OCI-LY7 (cell line): ENCODE measurements at places on chromosomes 4 and X.

DNA sequence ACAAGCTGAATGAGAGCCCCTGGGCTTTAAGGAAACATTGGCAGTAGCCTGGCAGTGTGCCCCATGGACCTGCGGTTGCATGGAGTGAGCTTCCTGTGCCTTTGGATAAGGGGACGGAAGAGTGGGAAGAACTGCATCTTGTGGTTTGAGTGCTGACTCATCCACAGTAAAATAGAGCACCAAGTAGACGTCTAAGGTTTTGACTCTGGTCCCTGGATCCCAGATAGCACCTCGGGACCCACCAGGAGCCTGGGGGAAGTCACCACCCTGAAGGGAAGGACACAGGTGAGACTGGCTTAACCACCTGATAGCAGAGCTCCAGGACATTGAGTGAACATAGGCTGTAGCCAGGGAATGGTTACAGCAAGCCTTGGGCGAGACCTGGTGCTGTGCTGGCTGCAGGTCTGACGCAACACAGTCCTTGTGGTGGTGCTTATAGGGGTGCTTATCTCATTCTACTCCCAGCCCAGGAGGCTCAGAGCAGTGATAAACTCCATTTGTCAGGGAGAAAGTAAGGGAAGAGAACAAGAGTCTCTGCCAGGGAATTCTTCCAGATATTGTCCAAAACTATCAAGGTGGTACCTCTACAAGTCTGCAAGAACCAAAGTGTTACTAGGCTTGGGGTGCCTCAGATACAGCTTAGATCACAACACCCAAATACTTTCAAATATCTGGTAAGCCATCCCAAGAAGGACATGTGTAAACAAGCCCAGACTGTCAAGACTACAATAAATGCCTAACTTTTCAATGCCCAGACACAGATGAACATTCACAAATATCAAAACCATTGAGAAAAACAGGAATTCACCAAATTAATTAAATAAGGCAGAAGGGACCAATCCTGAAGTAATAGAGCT is 123.6 kb upstream of the TET2 start:
- no peak for DNase-seq

GRCh38 chrX:21847342-21847741 is 7.9 kb downstream of the MBTPS2 start:
- no peak for DNase-seq

- DNase-seq: peak; percentile 18
Observed at GRCh38 chr4:140103676-140104075, 50.3 kb downstream of the MAML3 start.

GRCh38 chr4:1057403-1057745 is 45.9 kb downstream of the FGFRL1 start:
- DNase-seq: no peak

- DNase-seq: no peak
Observed at GRCh38 chr4:179441596-179441995, 1999.4 kb upstream of the AGA start.

GRCh38 chrX:65689377-65689776 is 21.9 kb downstream of the MSN start:
- DNase-seq: no peak

DNA sequence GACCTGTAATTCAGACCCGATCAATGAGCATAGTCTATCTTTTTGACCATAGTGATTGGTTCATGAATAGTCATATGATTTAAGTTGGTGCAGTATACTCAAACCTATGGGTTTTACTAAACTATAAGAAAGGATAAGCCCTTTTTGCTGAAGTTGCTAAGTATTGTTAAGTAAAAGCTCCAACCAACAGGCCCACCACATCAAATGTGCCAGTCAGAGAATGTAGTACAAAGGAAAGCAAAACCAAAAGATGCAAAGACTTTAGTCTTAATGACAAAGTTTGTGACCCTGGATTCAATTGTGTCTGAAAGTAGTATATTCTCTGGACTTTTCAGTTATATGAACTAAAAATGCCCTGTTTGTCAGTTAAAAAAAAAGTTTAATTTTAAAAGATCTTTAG is 208.1 kb upstream of the TET2 start:
- DNase-seq: no peak
